ENCODE measurements at places on chromosomes 4 and X.
A peak's percentile ranks its signal among the peaks of the same experiment; 100 is the strongest.

- peak; percentile 57 for DNase-seq
Observed at GRCh38 chrX:76183289-76184049, 10.6 kb downstream of the PBDC1 start.

DNA sequence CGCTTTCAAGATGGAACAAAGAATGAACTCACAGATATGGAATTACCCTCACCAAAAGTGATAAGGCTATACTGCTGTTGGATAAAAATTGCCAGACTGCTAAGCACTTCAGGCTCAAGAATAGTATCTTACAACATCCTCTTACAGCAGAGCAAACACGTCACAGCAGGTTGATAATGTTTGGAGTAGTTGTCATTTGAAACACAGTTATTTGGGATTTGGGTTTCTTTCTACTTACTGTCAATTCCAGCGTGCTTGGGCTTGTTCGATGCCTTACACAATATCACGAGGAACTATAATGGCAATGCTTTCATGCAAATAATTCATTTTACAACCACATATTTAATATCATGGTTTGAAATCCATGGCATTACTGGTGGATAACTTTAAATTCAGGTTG is 1223.7 kb upstream of the AGA start:
- DNase-seq = no peak

DNA sequence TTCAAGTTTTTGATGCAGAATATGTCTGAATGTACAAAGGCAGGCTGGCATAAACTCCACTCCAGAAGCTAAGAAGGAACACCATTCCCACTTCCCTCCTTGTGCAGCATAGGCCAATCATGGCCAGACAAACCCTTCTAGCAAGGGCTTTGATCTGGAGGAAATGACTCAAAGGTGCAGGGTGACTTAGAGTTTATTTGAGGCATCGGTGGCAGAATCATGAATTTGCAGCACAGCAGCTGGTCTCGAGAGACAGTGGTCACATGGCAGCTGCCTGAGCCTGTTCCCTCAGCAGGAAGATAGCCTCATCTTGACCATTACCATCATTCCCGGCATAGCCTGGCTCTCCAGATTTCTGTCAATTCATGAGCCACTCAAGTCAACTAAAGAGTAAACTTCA is 154.5 kb downstream of the ATP10D start:
- no peak for DNase-seq

- DNase-seq = no peak
Observed at GRCh38 chr4:93267747-93268146, 560.8 kb upstream of the ATOH1 start.

- no peak for DNase-seq
Observed at GRCh38 chr4:127975121-127975770, 10.0 kb downstream of the ABHD18 start.

DNA sequence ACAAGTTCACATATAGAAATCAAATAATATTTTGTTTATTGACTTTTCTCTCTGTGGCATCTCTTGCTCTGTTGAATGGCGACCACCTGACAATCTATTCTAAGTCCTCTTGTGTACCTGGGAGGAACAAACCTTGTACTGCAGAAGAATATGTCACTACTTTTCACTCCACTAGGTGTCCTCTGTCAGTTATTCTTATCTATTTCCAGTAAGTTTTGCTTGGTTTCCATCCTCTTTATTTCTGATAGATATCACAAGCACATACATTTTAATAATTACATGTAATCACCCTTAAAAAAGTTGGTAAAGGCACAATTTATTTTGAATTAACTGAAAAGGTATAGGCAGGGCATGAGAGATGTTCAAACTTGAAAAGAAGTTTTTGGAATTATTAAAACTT is 238.4 kb downstream of the SNCA start:
- DNase-seq = peak; percentile 11

- no peak for DNase-seq
Observed at GRCh38 chrX:9668537-9668936, 97.1 kb downstream of the GPR143 start.
